Neural crest cell (in vitro differentiated cells): ENCODE measurements at places on chromosomes 4 and X. TPM values are rescaled to one million over a fixed set of nuclear protein-coding genes. Genes with fewer than 3 reads are reported as not detected.

DNA sequence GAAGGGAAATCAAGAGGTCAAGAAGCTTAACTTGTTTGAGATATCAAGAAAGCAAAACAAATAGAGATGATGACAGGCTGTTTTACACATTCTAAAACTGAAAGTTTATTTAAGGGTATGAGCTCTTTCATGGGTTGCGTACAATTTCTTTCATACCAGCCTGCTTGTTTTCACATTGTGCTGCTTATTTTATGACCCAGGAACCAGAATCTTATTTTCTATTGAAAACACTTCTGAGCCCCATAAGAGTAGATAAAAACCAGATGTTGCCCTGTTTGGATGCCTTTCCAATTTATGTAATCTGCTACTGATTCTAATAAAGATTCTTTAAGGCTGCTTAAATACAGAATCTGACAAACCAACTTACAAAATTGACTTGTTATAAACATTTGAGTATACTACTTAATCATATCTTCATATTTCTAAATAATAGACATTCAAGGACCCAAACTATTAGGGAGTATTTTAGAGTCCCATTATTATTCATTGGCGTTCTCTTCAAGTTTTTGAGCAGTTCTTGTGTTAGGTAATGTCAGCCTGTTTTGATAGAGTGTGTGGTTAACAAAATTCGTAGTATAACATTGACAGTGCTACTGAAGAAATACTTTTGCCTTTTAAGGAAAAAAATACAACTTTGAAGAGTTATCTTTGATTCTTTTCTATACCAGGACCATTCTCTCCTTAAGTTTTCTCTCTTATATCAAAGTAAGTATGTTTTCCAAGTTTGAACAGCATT is 74.4 kb downstream of the PDLIM5 start:
- peaks cover 5% of the 10 kb centered on the region for H3K36me3 ChIP-seq
- no peak overlapping the region for H3K27ac ChIP-seq
- peaks cover 6% of the 10 kb centered on the region for H3K4me1 ChIP-seq
- DNase-seq: no peak
- no peaks in the 10 kb centered on the region for H3K27me3 ChIP-seq
- H3K4me3 ChIP-seq: no peak overlapping the region

- no peaks in the 10 kb centered on the region for H3K27me3 ChIP-seq
- peaks cover 4% of the 10 kb centered on the region for H3K36me3 ChIP-seq
- H3K27ac ChIP-seq: no peak overlapping the region
- no peak for DNase-seq
Observed at GRCh38 chr4:108922191-108922590, 159.3 kb upstream of the ETNPPL start.

GRCh38 chr4:1012034-1012739 is 761 bp downstream of the FGFRL1 start:
- peaks cover 16% of the 10 kb centered on the region for H3K4me1 ChIP-seq
- no peaks in the 10 kb centered on the region for H3K36me3 ChIP-seq
- peak overlapping the region; percentile 51 for H3K4me3 ChIP-seq
- H3K27me3 ChIP-seq: peaks cover 29% of the 10 kb centered on the region

The EXOC1L gene
- not detected in 2 replicates for total RNA-seq

GRCh38 chr4:124883632-124884031 is 171.1 kb upstream of the ANKRD50 start:
- H3K4me3 ChIP-seq: no peak overlapping the region
- no peak overlapping the region for H3K27ac ChIP-seq
- H3K36me3 ChIP-seq: no peaks in the 10 kb centered on the region
- H3K4me1 ChIP-seq: peaks cover 7% of the 10 kb centered on the region

The CPLX1 gene
- total RNA-seq: 2.0 and 2.5 TPM in 2 replicates

The LRP2BP gene
- total RNA-seq: 0.07 TPM in 1 of 2 replicates, not detected in the other

- H3K4me1 ChIP-seq: peaks cover 5% of the 10 kb centered on the region
- H3K4me3 ChIP-seq: no peak overlapping the region
- H3K27ac ChIP-seq: no peak overlapping the region
Observed at GRCh38 chrX:114344756-114345349, 239.0 kb upstream of the HTR2C start.

- no peak overlapping the region for H3K27ac ChIP-seq
- H3K27me3 ChIP-seq: no peaks in the 10 kb centered on the region
- DNase-seq: peak; percentile 42
- H3K36me3 ChIP-seq: no peaks in the 10 kb centered on the region
- H3K4me3 ChIP-seq: no peak overlapping the region
- H3K4me1 ChIP-seq: peaks cover 16% of the 10 kb centered on the region
Observed at GRCh38 chr4:22897520-22898108, 204.9 kb downstream of the GBA3 start.

DNA sequence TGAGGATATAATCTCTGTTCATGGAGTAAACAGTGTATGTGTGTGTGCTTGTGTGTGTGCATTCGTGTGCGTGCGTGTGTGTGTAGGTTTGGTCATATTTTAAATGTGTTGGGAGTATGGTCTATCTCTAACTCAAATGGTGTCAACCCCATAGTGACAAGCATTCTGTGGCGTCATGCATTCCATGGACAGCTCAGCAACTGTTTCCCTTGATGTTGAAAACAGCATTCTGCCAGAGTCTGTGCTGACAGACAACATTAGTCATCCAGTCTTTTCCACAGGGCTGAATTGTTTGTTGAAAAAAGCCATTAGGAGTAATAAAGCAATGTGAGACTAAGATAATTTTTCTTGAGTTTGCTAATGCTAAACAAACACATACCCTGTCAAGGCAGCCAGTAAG is 706.6 kb downstream of the PCDH19 start:
- H3K4me3 ChIP-seq: no peak overlapping the region
- no peaks in the 10 kb centered on the region for H3K36me3 ChIP-seq
- H3K27ac ChIP-seq: no peak overlapping the region
- no peaks in the 10 kb centered on the region for H3K27me3 ChIP-seq
- no peak for DNase-seq

DNA sequence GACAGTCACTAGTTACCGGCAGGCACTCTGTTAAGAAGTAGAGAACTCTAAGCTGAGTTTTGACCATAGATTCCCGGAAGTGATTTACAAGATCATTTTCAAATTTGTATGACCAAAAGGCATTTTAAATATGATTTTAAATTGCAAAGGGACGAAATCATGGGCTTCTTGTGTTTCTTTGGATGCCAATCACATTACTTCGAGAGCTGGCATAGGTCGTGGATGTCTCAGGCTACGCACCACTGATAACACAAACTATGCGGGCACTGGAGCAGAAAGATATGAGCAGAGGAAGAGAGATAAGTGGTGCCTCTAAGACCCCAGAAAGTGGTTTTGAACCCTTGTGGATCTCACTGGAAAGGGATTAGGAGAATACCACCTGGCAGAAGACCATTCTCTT is 294.2 kb upstream of the FTHL17 start:
- DNase-seq: no peak
- peaks cover 8% of the 10 kb centered on the region for H3K36me3 ChIP-seq
- no peak overlapping the region for H3K4me3 ChIP-seq
- no peaks in the 10 kb centered on the region for H3K27me3 ChIP-seq
- H3K4me1 ChIP-seq: no peaks in the 10 kb centered on the region
